Putamen (tissue), 1 donor: ENCODE measurements at places on chromosomes 1 and 21.

GRCh38 chr1:57010511-57010910 lies 44.7 kb upstream of the C8B start:
- DNase-seq: no peak

- no peak for DNase-seq
Measured at GRCh38 chr1:8329439-8329838, 11.5 kb downstream of the SLC45A1 start.

- DNase-seq: peak; percentile 52
Measured at GRCh38 chr1:6638226-6638625, 13.6 kb downstream of the THAP3 start.

DNA sequence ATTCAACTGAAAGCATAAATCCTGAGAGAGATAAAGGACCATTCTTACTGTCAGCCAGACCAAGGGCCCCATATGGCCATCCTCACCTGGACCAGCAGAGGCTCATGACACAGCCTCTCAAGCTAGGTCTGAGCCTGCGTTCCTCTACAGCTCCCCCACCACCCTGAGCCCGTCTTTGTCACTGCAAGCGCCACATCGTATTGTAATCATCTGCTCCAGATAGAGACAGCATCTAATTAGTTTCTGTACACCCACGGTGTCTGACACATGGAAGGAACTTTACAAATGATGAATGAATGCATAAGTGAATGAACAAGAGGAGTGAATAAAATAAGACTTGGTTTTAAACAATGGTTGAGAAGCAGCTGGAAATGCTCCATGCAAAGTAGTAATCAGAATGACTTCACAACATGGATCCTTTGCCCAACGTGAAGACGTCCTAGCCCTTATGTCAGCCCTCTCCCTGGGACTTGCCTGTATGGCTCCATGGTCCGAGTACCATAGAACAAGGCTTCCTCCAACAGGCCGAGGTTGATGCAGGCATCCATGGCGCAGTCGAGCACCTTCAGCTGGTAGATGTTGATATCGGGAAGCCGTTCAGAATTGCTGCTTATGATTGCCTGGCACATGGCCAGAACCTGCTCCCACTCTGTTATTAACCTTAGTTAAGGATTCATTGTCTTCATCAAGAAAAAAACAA lies 648.9 kb downstream of the SMYD3 start:
- peak; percentile 39 for DNase-seq

GRCh38 chr1:47984175-47984789 lies 12.9 kb downstream of the TRABD2B start:
- DNase-seq: no peak

- no peak for DNase-seq
Measured at GRCh38 chr1:230084408-230085177, 17.6 kb downstream of the GALNT2 start.

DNA sequence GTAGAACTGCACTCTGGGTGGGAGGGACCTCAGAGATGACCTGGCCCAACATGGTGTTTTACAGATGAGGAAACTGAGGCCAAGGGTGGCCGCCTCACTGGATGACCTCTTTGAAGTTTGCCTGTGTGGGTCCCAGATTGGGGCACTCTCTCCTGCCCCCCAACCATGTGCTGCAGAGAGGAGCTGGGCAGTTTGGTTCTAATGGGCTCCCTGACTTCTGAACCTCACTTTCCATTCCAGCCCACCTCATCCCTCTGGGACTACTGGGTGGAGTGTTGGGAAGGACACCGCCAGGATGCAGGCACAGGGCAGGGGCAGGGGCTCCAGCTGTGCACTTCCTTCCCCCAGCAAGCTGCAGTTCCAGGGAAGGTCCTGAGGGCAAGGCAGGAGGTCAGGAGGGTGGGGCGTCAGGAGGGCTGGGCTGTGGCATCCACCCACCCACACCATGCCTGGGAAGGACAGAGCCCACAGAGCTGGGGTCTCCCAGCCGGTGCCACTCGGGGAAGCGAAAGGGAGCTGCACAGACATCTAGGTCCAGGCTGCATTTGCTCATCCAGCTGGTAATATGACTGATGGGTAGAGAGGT lies 10.3 kb upstream of the EPS8L3 start:
- no peak for DNase-seq

GRCh38 chr1:176539018-176539417 lies 76.0 kb downstream of the PAPPA2 start:
- DNase-seq: no peak

GRCh38 chr1:109373126-109373525 lies 24.6 kb downstream of the SORT1 start:
- no peak for DNase-seq

DNA sequence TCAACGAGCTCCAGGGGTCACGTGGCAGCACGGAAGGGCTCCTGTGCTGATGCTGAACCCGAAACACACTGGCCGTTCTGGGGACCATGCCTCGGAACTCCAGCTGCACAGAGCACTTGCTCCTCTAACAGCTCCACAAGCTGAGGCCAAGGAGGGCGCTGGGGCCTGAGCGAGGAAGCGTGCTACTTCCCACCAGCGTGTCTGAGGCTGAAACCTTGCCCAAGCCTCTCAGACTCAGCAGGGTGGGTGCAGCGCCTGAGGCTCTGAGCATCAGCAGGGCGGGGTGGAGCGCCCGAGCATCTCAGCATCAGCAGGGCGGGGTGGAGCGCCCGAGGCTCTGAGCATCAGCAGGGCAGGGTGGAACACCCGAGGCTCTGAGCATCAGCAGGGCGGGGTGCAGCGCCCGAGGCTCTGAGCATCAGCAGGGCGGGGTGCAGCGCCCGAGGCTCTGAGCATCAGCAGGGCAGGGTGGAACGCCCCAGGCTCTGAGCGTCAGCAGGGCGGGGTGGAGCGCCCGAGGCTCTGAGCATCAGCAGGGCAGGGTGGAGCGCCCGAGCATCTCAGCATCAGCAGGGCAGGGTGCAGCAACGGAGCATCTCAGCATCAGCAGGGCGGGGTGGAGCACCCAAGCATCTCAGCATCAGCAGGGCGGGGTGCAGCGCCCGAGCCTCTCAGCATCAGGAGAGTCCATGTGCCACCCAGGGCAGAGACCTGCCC lies 9.6 kb downstream of the WRAP73 start:
- no peak for DNase-seq

- no peak for DNase-seq
Measured at GRCh38 chr21:29449306-29449950, 150.7 kb downstream of the BACH1 start.

DNA sequence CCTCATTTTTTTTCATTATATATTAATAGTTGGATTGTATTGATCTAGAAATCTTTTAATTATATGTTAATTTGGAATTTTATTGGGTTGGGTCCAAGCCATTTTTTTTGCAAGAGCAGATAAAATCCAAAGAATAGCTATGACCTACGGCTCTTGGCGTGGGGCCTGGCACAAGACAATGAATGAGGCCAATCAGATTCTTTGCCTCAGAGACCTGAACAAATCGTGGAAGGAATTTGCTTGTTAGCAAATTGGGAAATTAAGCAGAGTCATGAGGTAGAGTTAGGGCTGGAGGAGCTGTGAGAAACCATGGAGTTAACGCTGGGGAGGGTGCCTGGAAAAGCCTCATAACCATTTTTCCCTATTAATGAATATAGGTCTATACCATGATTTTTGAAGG lies 40.1 kb downstream of the CAMSAP2 start:
- DNase-seq: no peak

GRCh38 chr1:62905309-62905708 lies 121.4 kb downstream of the ATG4C start:
- DNase-seq: no peak

DNA sequence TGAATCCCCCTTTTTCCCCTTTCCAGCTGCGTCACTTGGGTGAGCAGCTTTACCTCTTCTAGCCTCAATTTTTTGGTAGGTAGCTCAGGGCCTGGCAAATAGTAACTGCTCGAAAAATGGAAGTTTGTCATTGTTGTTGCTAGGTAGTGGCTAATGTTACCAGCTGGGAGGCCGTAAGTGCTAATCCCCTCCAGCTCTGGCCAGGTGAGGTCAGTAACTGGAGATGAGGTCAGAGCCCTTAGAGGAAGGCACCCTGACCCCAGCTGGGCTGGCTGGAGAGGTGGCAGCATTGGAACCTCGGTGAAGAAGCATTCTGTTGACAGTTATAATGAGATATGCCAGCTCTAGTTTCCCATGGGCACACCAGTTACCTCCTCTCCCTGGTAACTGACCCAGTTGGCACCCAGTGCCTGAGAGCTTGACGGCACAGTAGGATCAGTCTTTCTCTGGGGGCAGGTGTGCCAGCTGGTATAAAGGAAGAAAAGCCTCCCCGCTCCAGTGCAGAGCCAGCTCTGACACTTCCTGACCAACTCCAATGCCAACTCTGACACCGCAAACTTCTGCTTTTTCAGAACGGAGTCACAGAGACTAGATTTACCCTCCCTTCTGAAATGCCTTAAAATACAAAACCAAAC lies 35.0 kb upstream of the SLC2A1 start:
- DNase-seq: no peak

- DNase-seq: no peak
Measured at GRCh38 chr1:56788588-56788987, 30.6 kb downstream of the FYB2 start.

GRCh38 chr1:243927381-243927780 lies 77.3 kb upstream of the AKT3 start:
- DNase-seq: no peak

GRCh38 chr1:168732736-168733135 lies 3.7 kb upstream of the DPT start:
- no peak for DNase-seq

GRCh38 chr1:221573756-221574155 lies 168.1 kb downstream of the DUSP10 start:
- no peak for DNase-seq

- DNase-seq: no peak
Measured at GRCh38 chr1:53461323-53462044, 2.3 kb downstream of the DMRTB1 start.

GRCh38 chr1:169184812-169185211 lies 78.3 kb downstream of the ATP1B1 start:
- DNase-seq: no peak

DNA sequence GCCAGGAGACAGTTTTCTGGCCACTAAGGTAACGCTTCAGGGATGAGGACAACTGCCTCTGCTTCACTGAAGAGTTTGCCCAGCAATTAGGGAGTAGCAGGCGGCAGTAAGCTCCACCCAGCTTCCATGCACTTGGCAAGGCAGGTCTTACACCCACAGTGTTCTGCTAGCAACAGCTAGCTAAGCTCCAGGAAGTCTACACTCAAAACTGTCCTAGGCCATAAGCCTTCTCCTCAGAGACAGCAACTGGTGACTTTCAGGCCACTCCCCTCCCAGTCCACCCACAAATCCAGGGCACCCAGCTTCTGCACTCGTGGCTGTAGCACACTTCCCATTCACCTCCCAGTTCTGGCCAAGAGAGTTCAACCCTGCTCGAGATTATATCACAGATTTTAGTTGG lies 47.3 kb downstream of the KMO start:
- no peak for DNase-seq

DNA sequence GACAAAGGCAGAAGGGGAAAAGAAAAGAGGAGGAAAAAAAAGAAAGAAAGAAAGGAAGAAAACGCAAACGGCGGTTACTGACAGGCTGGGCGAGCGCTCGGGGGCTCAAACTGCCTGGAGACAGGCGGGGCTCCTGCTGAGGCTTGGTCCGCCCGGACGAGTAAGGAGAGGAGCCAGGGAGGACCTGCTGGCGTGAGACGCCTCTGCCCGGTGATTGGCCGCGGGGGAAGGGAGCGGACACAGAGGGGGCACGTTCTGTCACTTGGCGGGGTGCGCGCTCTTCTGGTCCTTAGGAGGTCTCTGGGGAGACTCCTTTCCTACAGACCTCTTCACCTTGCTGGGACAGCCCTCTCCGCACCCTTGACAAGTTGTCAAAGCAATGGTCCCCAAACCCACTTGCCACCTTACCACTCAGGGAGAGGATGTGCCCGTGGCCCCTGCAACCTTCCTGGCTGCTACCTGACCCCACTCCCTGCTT lies 791 bp upstream of the PIK3R3 start:
- DNase-seq: no peak
